ENCODE measurements at places on chromosomes 3 and 15.

DNA sequence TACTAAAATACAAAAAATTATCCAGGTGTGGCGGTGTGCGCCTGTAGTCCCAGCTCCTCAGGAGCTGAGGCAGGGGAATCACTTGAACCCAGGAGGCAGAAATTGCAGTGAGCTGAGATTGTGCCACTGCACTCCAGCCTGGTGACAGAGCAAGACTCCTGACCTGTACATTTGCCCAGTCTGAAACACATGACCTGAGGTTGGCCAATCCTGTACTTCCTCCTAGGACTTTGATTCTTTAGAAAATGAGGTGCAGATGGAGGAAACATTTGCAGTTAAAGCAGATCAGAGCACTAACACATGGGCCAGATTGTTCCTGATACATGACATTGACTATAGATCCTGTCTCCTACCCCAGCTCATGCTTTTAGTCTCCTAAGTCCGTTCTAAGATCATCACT is 28.9 kb upstream of the LPP start:
- DNase-seq, result no peak

DNA sequence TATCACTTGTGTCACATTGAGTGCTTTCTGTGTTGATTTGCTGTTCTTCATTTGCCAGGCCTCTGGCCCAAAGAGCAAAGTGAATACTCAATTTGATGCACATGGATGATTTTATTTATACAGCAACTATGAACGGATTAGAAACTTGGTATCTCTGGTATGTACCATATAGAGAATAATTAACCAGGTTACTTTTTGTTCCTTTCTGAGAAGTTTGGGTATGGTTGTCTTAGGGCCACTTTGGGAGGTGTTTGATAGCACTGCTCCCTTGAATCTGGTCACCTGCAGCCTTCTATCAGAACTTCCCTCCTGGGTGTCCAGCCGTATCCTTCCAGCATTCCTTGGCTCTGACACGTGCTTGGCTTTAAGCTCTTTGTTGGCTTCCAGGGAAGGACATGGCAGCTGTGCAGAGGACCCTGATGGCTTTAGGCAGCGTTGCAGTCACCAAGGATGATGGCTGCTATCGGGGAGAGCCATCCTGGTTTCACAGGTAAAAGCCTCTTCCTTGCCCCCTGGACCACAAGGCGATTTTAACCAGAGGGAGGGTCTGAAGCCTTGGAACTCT is 12.7 kb downstream of the TAGLN3 start:
- no peak for DNase-seq

DNA sequence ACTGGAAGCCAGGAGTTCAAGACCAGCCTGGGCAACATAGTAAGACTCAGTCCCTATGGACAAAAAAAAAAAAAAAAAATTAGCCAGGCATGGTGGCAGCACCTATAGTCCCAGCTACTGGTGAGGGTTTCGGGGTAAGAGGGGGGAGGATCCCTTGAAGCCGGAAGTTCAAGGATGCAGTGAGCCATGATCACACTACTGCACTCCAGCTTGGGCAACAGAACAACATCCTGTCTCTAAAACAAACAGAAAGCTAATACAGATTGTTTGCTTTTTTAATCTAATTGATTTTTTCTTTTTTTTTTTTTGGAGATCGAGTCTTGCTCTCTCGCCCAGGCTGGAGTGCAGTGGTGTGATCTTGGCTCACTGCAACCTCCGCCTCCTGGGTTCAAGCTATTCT is 1.6 kb upstream of the IMP3 start:
- no peak for DNase-seq

DNA sequence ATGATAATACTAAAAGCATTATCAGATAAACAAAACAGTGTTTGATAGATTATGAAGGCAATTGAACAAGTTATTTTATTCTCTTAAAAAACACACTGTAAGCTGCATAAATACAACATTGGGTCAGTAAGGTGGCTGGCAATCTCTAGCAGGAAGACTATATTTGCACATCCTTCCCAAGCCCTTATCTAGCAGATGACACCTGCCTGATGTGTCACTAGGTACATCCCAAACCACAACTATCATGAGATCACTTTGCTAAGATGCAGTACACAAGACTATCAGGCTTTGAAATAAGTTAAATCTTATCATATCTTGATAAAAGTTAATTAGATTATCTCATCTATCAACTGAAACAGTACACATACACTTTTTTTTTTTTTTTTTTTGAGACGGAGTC is 417.4 kb downstream of the MECOM start:
- no peak for DNase-seq

DNA sequence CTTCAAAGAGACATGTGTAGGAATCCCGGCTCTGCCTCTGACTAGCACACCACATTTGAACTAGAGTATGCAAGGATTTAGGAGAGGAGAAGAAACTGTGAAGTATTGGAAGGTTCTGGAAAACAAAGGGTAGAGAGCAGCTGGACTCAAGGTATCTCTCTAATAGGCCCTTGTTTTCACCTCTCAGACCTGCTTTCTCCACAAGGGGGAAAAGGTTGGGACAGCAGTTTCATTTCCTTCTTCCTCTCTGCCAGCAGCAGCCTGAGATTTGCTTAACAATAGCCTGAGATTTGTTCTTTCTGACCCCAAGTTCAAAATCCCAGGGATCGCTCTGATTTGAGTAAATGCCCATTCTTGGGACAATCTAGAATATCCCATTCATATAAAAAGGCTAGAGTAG is 430.6 kb upstream of the MCTP2 start:
- no peak for DNase-seq

DNA sequence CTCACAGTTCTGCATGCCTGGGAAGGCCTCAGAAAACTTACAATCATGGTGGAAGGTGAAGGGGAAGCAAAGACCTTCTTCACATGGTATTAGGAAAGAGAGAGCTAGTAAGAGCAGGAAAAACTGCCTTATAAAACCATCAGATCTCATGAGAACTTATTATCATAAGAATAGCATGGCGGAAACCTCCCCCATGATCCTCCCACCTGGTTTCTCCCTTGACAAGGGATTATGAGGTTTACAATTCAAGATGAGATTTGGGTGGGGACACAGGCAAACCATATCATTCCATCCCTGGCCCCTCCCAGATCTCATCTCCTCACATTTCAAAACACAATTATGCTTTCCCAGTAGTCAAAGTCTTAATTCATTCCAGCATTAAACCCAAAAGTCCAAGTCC is 34.6 kb upstream of the TMEM45A start:
- no peak for DNase-seq

DNA sequence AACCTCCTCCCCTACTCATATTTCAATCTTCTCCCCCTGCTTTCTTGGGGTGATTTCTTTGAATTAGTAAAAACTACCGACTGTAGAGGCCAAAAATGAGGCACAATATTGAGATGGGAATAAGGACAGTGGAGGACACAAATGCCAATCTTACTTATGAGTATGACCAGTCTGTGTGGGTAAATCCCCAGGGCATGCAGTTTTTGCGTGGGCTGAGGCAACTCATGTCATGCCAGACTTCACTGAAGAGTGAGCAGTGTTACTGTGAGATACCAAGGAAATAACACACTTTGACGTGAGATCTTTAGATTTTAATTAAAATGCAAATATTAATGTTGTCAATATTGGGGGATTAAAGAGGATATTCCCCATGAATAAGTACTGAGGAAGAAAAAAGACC is 254.3 kb upstream of the ICE2 start:
- no peak for DNase-seq

GRCh38 chr3:140092848-140093536 is 158.0 kb downstream of the CLSTN2 start:
- DNase-seq, result no peak

GRCh38 chr15:74430510-74430951 is 3.2 kb downstream of the SEMA7A start:
- DNase-seq, result no peak

DNA sequence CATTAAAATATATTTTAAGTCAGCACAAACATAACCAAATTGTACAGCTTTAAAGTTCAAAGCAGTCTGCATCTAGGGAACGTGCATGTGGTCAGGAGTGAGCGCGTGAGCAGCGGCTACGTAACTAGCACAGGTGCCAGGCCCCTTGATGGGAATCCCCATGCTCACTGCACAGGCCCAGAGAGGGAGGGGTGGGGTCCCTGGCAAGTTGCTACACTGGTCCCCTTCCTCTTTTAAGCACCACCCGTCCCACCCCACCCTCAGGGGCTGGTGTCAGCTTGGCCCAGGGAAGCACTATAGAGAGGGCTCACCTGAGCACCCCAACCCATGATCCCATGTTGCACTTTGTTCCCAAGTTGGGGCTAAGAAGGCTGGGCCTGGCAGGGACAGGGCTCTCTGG is 835 bp upstream of the GMPPB start:
- DNase-seq, result no peak

- DNase-seq, result no peak
Measured at GRCh38 chr3:181899702-181900101, 188.0 kb downstream of the SOX2 start.

DNA sequence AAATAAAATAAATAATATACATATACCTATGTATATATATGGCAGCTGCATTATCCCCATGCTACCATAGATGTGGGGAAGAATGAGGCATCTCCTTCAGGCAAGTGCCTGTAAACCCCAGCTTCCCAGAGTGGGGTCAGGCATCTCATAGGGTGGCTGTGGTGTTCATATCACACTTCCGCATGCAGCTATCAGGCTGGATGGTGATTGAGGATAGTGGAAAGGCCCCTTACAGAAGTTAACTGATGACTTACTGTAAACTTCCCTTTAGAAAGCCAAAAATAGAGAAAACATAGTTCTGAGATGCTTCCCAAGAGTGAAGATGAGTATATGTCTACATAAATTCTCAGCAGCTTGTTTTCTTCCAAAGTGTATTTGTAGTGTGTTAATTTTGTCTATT is 3.5 kb upstream of the PP2D1 start:
- no peak for DNase-seq

DNA sequence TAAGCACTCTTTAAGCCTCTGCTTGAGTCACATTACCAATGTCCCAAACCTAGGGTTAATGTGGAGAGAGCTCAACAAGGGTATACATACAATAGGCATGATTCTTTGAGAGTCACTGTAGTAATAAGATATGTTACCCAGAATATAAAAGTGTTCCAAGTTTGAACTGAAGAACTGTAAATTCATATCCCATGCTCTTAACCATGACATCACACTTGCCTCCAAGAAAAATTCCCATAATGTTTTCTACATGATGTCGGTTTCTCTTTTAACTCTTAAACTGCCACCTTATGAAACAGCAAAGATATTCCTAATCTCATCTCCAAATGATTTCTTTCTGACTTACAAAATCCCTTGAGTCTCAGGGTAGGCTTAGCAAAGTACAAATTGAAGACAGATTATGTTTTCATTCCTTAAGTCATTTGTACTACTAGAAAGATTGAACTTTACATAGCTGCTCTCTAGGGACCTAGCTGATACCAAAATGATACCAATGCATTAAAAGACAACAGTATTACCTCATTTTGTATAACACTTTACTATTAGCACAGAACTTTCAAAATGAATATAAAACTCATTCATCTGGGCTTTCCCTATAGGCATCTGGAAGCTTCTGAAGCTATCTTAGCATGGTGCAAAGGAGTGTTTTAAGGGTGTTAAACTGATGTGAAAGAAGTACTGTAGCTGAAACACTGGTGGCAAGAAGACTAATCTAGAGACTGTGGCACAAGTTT is 127.1 kb downstream of the KCNMB2 start:
- no peak for DNase-seq

DNA sequence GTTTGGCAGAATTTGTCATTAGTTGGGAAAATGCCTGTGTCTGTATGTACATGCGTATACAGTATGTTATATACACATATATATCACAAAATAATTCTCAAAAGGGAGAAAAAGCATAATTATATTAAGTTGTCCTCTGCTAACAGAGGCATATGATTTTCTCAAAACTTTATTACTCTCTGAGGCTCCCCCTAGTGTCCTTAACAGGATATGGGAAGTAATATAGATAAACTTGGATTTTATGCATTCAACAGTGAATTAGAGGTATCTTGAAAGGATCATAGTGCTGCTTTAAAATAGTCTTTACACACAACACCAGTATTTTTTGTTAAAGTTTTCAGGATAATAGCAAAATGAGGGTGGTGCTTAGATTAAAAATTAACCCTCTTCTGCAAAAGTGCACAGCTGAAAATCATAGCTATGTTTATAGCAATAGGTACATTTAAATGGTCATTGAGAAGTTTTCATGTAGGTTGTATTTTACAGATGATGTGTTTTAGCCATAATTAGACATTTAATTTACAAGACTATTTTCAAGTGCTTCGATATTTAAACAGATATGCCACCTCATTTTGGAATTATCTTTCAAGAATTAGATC is 454.0 kb upstream of the ROBO2 start:
- no peak for DNase-seq

- DNase-seq, result no peak
Measured at GRCh38 chr3:8416965-8417364, 84.7 kb upstream of the LMCD1 start.

GRCh38 chr15:101810456-101810855 is 1.5 kb upstream of the OR4F15 start:
- no peak for DNase-seq

DNA sequence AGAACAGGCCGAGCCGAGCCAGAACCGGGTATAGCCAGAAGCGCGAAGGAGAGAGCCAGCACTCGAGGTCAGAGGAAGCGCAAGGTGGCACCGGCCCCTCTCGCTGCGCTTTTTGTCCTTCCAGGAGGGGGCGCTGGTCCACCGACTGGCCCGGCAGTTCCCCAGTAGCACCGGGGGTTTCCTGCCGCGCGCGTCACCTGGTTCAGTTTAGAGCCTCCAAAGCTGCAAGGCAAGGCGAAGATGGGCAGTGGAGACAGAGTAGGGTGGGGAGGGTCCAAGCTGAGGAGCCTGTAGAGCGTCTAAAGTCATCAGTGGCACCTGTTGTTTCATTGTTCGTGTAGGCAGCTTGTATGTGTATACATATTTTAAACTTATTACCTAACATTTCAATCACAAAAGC is 7.6 kb upstream of the NR2E3 start:
- no peak for DNase-seq

DNA sequence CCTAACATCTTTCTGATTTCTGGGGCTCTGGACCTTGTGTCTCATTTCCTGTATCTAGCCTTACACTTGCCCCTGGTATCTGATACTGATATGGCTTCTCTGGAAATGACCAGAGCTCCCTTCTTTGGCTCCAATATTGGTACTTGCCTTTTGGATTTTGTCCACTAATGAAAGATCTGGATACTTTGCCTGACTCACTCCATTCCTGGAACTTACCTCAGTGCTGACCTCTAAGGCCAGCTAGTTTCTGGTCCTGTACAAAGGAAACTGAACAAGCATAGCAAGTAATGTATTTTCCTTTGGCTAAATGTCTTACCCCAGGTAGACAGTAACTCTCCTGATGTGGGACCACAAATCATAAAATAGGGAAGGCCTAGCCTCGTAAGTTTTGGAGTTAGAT is 93.8 kb upstream of the SLC4A7 start:
- no peak for DNase-seq

GRCh38 chr3:156985711-156986110 is 159.6 kb downstream of the LEKR1 start:
- no peak for DNase-seq

GRCh38 chr3:139774560-139775302 is 97.0 kb upstream of the NMNAT3 start:
- DNase-seq, result no peak

- no peak for DNase-seq
Measured at GRCh38 chr3:24519368-24520100, 24.9 kb upstream of the THRB start.

- no peak for DNase-seq
Measured at GRCh38 chr3:193897731-193898180, 238.2 kb upstream of the HES1 start.

GRCh38 chr3:58034738-58035523 is 26.7 kb downstream of the FLNB start:
- no peak for DNase-seq

- no peak for DNase-seq
Measured at GRCh38 chr15:96350934-96351724, 20.6 kb downstream of the NR2F2 start.

- no peak for DNase-seq
Measured at GRCh38 chr3:54353946-54354345, 231.6 kb downstream of the CACNA2D3 start.
